Activated naive CD8-positive, alpha-beta T cell treated with anti-CD3 and anti-CD28 coated beads, Interleukin-2, amount 50 U/mL, for 16 hours (primary cell): ENCODE measurements at places on chromosomes 1 and 21.

DNA sequence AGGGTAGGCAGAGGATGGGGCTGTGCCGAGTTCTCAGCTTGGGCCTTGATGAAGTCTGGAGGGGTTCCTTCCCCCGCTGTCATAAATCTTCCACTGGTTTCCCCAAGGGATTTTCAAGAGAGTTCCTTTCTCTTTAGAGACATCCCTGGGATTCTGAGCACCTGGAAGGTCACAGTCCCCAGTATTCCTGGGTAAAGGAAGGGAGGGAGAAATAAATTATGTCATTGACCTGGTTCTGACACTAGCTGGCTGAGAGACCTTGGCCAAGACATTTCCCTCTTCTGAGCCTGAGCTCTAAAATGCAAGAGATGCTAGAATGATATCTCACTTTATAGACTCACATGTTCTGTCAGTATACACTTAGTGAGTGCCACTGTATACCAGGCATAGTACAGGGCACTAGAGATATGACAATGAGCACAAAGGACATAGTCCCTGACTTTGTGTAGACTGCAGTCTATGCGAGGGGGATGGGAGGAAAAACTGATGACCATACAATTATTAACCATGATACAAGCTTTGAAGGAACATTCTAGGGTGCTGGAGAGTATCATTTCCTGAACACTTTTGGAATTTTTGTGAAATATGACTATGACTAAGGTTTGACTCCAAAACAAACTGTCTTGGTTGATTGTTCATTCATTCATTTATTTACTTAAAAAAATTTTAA, 165.8 kb upstream of the JUN start:
- no peak for DNase-seq

- no peak for DNase-seq
Observed at GRCh38 chr1:205943245-205943644, at the start of gene SLC26A9. TSS of gene SLC26A9 (minus strand) at chr1:205943456. CDS start at chr1:205935820, 7,636 bp downstream.

- no peak for DNase-seq
Observed at GRCh38 chr1:205739348-205740160, 10.4 kb downstream of the NUCKS1 start.

- no peak for DNase-seq
Observed at GRCh38 chr21:33388188-33388587, 15.0 kb upstream of the IFNGR2 start.

DNA sequence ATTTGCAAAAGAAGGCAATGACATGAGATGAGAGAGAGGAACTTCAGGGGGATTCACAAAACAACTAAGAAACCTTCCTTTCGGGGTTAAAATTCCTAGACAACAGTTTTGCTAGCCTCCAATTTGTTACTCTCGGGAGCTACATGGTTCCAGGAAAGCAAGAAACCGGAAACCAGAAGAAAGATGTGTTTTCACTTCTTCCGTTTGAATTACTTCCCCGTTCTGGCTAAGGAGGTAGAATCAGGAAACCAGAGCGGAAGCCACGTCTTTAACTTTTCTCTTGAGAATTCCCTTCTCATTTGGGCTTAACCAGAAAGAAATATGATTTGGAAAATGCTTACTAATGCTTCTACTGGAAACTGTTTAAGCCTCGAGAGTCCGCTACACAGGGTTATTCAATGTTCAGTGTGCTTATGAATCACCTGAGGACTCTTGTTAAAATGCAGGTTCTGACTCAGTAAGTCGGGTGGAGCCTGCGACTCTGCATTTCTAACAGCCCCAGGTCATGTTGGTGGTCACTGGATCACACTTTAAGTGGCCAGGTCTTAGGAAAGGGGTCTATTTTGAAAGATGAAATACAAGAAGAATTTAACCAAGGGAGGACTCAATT, 43.5 kb upstream of the MCOLN3 start:
- no peak for DNase-seq

DNA sequence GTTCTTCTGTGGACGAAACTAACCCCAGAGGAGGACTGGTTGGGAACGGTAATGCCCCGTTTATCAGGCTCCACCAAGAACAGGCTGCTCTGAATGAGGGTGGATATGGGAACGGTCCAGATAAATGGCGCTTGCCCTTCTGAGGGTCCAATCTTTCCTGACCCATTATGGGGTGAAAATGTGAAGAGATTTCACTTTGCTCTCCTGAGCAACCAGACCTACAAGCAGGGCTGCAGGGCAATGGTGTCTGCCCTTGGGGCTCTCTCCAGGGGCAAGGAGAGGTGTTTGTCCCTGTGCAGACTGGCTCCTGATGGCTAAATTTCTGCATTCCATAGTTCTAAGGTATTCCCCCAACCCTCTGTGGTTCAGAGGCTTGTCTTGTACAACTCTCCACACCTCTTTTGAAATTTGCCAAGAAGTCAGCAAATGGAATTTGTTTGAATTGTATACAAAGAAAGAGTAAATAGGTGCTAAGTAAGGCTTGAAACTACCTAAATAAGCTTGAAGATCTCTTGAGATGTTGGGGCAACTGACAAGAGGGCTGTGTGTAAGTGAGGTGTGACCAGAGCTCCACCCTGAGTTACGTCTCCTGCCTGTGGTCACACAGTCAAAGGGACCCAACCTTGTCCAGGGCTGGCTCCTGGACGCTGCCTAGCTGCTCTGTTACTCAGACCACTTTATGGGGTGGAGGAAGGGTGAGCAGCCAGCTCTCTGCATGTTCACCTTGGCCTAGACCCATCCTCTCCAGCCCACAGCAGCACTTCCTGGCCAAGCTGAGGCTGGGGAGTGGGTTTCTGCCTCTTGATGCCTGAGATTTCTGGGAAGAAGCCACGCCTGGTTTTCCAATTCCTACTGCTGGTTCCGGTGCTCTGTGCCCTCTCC, 24.8 kb downstream of the SLC2A1 start:
- DNase-seq: no peak

GRCh38 chr1:46171871-46172270, 3.0 kb upstream of the TSPAN1 start:
- DNase-seq: no peak

DNA sequence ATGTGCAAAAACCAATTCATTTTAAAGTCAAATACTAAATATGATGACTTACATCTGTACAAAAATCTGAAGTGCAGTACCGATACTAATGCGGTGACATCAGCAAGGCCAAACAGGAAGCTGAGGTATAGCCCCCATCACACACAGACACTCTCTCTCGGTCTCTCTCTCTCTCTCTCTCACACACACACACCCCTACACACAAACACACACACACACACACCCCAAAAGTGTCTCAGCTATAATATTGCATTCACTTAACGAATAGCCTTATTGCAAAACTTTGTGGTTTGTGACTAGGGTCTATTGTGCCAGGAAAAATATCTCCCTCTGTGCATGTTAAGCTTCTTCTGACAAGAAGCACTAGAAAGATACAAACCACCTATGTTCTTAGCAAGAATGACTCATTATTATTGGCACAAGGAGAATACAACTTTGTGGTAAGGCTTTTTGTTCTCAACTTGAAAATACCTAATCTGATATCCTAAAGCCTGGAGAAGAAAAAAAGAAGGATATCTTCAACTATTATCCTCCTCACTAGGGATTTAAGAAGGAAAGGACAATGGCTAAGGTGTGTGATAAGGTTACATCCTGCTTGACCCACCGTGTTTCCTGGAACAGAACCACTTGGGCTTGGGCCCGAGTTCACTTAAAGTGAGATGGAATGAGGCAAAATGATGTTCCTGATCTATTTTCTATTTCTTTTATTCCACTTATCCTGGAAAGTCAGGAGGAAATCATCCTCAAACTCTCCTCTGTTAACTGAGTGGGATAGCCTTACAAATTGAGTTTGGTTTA, 107.1 kb downstream of the NIBAN1 start:
- no peak for DNase-seq

DNA sequence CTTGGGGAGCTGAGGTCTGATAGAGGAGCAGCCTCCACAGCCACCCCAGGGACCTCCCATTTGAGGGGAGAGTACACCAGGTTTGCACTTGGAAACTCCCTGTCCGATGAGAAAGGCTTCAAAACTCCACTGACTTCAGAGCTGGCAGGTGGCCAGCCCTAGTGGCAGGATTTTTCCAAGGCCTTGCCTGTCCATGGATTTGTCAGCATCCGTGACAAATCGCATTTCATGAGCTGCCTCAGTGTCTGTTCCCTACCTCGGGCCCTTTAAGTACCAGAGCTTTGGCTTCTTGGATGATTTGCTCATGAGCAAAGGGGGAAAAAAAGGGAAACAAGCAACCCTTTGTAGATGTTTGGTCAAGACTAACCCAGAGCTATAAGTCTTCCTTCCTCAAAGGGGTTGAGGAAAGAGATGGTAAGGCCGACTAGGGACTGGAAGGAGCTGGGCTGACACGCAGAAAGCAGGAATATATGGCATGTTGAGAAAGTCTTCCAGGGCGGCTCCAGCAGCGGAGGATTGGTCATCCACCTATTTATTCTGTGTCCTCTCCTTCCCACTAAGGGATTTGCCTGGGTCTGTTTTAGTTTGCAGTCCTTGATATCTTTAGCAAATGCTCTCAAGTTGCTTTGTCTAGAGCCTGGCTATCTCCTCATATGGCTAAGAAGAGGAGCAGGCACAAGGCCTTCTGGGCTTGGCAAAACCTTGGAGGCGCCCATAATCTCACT, 2.7 kb upstream of the HSPG2 start:
- DNase-seq: no peak

GRCh38 chr1:73886716-73887115, 311.3 kb downstream of the LRRIQ3 start:
- no peak for DNase-seq

DNA sequence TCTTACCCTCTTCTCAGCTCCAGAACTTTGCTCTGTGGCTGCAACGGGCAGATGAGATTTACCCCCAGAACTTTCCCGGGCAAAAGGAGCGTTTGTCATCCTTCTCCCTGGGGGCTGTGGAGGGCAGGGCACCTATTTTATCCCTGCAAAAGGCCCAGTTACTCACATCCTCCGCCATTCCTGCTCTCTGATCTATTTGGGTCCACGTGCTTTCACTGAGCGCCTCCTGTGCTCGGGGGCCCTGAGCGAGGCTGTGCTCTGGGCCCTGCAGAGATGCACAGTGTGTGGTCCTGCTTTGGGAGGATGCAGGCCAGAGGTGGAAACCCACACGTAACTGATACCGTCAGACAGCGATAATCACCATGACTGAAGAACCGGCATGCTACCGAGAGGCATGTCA, 2.4 kb upstream of the CSMD2 start:
- DNase-seq: no peak

- DNase-seq: no peak
Observed at GRCh38 chr1:2148691-2149090, 45.9 kb downstream of the FAAP20 start.

DNA sequence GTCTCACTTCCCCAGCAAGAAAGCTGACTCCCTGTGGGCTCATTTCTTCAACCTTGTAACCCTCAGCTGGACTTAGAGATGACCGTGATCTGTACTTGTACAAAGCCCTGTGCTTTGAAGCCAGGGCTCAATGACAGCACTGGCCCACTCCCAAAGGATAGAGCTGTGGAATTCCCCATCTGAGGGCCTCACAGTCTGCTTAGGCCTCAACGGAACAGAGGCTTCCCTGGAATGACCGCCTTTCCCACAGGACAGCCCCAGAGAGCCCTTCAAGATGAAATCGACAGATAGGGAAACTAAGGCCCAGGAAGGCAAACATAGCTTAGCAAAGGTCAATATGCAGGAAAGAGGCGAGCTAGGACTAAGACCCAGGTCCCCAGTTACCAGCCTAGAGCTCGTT, 11.5 kb downstream of the SLC9A1 start:
- DNase-seq: no peak

- no peak for DNase-seq
Observed at GRCh38 chr1:228225165-228225710, 17.4 kb downstream of the OBSCN start.
